ENCODE measurements at places on chromosomes 16 and 17. TPM values are rescaled to one million over a fixed set of nuclear protein-coding genes. Genes with fewer than 3 reads are reported as not detected.

Gene C17orf100
- 1.0 TPM for total RNA-seq

Gene HOXB1
- total RNA-seq, result not detected

Gene MPP3
- not detected for total RNA-seq

- no peak for DNase-seq
Observed at GRCh38 chr16:84778720-84779119, 41.1 kb upstream of the CRISPLD2 start.

DNA sequence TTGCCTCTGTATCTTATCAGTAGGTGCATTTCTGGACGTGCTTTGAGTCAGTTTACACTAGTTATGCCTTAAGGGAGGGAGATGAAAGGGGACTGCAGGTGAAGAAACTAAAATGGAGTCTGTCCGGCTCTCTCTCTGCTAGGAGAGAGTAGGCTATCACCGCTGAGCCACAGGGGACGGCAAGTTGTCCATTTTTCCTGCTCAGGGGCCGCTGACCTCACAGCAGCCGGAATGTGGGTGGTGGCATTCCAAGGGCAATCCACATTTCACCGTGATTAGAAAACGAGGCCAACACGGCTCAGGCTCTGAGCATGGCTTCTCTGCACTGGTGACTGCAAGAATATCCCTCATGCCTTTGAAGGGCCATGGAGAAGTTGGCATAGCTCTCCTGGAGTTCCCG is 19.0 kb upstream of the KLHDC4 start:
- DNase-seq, result no peak

Gene KIF19
- not detected for total RNA-seq

DNA sequence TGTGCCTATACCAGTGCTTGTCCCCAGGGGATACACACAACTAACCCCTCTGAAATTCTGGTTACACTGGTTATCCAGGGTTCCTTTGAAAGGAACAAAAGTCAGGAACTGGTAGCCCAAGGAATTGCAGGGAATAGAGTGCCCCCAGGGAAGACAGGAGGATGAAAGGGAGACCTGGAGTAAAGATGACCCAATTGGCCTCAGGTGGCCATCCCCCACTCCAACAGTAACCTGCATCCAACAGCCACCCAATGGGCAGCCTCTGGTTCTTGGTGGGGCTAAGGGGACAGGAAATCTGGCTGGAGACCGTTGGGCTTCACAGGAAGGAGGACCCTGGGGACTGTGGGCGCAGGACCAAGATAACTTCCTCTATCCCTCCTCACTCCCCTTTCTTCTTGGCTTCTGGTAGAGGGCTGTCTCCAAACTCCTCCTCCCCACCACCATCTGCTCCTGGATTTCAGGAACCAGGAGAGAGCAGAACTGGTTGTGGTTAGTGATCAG is 826 bp upstream of the MPO start:
- DNase-seq, result no peak

- no peak for DNase-seq
Observed at GRCh38 chr17:4446326-4447071, 12.8 kb downstream of the SPNS3 start.

GRCh38 chr16:85584819-85585282 is 28.3 kb upstream of the GSE1 start:
- DNase-seq, result no peak

DNA sequence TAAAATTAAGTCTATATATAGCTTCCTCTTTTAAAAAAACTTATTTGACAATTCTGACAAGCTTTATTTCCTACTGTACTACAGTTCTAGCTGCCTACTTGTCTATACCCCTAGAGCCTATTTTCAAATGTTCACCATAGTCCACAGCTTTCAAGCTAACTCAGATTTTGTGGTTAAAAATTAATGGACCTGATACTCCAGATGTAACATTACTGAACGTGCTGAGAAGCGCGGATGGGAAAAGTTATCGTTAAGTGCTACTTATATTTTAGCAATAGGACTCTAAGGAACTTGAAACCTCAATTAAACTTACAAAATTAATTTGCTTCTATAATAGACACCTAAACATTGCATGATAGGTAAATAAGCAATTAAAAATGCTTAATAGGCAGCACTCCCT is 31.2 kb downstream of the GNA13 start:
- DNase-seq, result no peak

Gene SLC16A11
- total RNA-seq, result 1.2 TPM

DNA sequence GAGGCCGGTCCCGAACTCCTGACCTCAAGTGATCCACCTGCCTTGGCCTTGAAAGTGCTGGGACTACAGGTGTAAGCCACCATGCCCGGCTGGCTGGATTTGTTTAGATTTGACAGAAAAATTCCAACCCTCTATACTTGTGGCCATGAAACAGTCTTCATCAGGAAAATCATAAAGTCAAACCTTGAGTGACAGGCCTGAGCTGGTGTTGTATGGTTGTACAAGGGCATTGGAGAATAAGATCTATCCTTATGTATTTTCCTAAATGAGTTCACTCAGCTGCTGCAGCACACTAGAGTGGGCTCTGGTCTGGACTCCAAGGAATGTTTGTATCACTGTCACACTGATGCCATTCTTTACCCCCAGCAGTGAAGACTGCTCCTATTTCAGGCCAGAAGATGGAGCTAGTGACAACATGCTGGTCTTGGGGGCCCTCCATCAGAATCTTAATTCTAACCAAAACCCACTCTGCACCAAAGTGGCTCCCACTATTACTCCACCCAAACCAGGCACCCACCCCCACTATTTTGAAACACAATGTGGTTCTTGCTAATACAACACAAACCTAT is 27.4 kb downstream of the SNX11 start:
- no peak for DNase-seq

DNA sequence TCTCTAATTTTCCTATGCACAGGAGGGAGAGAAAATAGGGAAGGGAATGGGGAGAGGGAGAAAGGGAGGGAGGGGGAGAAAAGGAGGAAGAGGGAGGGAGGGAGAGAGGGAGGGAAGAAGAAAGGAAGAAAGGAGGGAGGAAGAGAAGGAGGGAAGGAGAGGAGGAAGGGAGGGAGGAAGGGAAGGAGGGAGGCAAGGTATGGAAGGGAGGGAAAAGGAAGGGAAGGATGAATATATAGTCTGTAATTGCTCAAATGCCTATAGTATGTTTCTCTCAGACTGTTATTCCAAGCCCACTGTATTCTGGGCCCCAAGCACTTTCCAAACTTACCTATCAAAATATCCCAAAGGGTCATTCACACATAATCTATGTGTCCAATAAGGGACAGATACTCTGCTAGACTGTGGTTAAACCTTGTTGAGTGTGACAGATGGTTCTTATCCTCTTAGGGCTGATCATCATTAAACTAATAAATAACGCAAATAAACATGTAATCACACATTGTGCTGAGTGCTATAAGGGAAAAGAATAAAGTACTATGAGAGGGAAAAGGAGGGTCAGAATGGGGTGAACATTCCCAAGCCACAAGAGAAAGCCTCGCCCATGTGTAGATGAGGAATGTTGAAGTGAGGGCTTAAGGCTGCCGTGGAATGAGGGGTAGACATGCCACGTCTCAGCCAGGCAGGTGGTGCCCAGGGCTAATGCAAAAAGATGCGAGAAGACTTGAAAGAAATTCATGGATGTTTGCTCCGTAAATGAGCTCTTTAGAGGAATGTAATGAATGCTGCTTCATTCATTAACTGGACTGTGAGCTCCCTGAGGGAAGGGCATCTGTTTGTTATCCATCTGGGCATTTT is 30.6 kb downstream of the ASIC2 start:
- no peak for DNase-seq

Gene CRYM
- not detected for total RNA-seq

Gene SNX20
- total RNA-seq, result 26.2 TPM

- no peak for DNase-seq
Observed at GRCh38 chr16:6377956-6378355, 954.7 kb upstream of the RBFOX1 start.

DNA sequence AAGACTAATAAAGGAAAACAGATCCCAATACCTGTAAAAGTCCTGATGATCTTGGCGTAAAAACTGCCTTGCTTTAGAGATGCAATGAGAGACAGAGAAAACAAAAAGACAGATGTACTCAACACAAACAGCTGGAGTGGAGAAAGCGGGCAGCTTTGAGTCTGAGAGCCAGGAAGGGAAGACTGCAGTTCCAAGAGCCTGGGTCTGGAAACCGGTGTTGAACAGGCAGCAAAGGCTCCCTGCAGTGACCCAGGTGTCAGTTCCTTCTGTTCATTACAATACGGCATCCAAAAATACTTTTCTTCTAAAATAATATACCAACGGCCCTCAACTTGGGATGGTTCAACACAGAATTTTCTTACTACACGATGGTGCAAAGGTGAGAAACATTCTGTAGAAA is 29.6 kb downstream of the VPS53 start:
- DNase-seq, result no peak

DNA sequence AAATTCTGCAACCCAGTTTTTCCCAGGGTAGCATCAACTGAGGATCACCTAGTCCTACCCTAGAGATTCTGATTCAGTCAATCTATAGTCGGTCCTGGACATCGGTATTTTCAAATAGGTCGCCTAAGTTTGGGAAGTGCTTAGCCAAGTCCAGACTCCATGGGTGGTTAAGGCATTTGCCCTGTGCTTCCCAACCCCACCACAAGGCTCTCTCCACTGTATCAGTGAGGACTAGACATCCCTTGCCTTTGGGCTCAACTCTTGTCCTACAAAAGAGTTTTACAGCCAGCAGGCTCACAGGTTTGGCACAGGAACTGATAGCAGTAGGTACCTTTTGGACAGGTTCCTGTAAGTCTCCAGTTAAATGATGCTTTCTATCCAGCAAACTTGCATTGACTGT is 13.8 kb downstream of the HYDIN start:
- DNase-seq, result no peak

Gene TP53TG3B
- total RNA-seq, result not detected

Gene HBM
- total RNA-seq, result not detected

GRCh38 chr16:76293980-76294379 is 16.8 kb downstream of the CNTNAP4 start:
- DNase-seq, result no peak

GRCh38 chr17:10604521-10604920 is 52.6 kb downstream of the MYH3 start:
- no peak for DNase-seq
